Gastrocnemius medialis (tissue), 4 donors: ENCODE measurements at places on chromosomes 12 and 14. TPM values are rescaled to one million over a fixed set of nuclear protein-coding genes. Genes with fewer than 3 reads are reported as not detected.
A peak's percentile ranks its signal among the peaks of the same experiment; 100 is the strongest.

GRCh38 chr12:108700833-108701541 lies 30.3 kb downstream of the CORO1C start:
- H3K27ac ChIP-seq: peak overlapping the region; percentile 98
- DNase-seq: peak; percentile 75
- peaks cover 4% of the 10 kb centered on the region for H3K36me3 ChIP-seq
- no peaks in the 10 kb centered on the region for H3K27me3 ChIP-seq

DNA sequence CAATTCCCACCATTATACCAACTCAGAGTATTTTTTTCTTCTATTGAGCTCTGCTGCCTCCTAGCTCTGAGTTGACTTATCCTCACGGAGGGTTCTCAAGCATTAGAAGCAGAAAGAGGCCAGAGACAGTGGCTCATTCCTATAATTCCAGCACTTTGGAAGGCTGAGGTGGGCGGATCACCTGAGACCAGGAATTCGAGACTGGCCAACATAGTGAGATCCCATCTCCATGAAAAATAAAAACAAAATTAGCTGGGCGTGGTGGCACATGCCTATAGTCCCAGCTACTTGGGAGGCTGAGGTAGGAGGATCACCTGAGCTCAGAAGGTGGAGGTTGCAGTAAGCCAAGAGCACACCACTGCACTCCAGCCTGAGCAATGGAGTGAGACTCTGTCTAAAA lies 21.0 kb downstream of the HPD start:
- H3K4me1 ChIP-seq: peaks cover 12% of the 10 kb centered on the region
- no peak for DNase-seq
- H3K4me3 ChIP-seq: no peak overlapping the region
- H3K36me3 ChIP-seq: no peaks in the 10 kb centered on the region
- H3K27me3 ChIP-seq: no peaks in the 10 kb centered on the region

GRCh38 chr14:91243074-91243471 lies 1.4 kb downstream of the GPR68 start:
- H3K4me1 ChIP-seq: no peaks in the 10 kb centered on the region
- no peak overlapping the region for H3K27ac ChIP-seq
- H3K27me3 ChIP-seq: no peaks in the 10 kb centered on the region
- H3K4me3 ChIP-seq: no peak overlapping the region

DNA sequence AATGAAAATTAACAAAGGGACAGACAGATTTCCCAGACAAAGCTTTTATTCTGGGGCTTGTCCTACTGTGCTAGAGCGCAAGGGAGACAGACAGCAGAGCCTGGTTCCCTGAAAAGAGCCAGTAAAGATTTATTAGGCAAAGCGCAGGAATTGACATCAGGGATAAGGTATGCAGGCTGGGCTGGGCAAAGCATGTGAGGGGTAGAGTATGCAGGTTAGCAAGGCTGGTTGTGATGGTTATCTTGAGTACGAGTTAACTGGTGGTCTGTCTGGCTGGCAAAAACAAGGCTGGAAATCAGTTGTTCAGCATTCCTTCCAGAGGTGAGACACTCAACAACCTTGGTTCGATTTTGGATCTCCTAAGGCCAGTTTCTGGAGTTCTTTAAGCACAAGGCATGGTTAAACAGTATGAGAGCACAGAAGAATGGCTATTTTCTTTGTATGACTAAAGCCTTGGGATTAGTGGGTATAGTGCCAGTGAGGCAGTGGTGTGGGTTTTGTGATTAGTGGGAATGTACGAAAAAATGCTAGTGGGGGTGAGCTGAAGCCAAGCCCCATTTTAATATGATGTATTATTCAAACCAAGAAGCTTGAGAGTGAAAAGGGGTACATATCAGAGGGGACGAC lies 30.9 kb downstream of the BTBD7 start:
- H3K4me1 ChIP-seq: peaks cover 34% of the 10 kb centered on the region
- no peaks in the 10 kb centered on the region for H3K36me3 ChIP-seq
- no peak overlapping the region for H3K27ac ChIP-seq
- H3K4me3 ChIP-seq: no peak overlapping the region

- no peak for DNase-seq
- no peaks in the 10 kb centered on the region for H3K27me3 ChIP-seq
- no peaks in the 10 kb centered on the region for H3K36me3 ChIP-seq
- no peak overlapping the region for H3K4me3 ChIP-seq
Measured at GRCh38 chr14:31962920-31963319, 114.2 kb upstream of the ARHGAP5 start.

GRCh38 chr14:57609192-57610075 lies 115.8 kb upstream of the CCDC198 start:
- H3K27me3 ChIP-seq: no peaks in the 10 kb centered on the region
- H3K27ac ChIP-seq: no peak overlapping the region
- no peak for DNase-seq
- H3K4me1 ChIP-seq: no peaks in the 10 kb centered on the region
- no peaks in the 10 kb centered on the region for H3K36me3 ChIP-seq

GRCh38 chr12:121295746-121296617 lies 527 bp downstream of the CAMKK2 start:
- H3K4me3 ChIP-seq: peak overlapping the region; percentile 86
- H3K4me1 ChIP-seq: peaks cover 27% of the 10 kb centered on the region
- H3K27ac ChIP-seq: peak overlapping the region; percentile 84
- DNase-seq: no peak
- no peaks in the 10 kb centered on the region for H3K27me3 ChIP-seq
- no peaks in the 10 kb centered on the region for H3K36me3 ChIP-seq

DNA sequence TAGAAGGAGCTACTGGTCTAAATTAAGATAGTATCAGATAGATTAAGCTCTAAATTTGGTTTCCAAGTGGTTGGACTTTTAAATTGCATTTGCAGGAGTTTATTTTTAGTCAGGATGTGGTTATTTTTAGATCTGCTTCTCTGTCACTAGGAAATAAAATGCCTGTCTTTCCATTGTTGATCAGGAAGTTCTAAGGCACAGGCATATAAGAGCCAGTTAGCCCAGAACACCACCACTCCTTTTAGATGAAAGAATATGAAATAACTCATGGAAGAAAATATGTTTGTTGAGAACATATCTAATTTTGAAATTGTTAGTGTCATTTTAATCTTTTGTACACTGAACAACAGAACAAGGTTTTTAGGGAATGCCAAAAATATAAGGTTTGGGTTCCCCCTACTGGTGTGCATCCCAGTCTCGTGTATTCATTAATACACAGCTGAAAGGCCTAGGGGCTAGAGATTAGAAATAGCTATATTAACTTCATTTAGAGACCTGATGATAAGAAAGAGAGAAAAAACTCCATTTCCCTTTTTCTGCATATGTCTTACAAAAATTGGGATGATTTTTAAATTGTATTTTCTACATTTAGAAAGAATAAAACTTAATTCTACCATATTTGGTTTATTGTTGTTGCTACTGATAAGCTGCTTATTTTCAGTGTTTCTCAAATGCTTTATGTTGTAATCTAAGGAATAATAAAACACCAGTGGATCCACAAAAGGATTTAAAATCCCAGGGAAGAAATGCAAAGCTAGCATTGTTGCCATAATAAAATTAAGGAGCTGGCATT lies 67.2 kb downstream of the RIC8B start:
- peaks cover 12% of the 10 kb centered on the region for H3K36me3 ChIP-seq
- DNase-seq: peak; percentile 4
- peak overlapping the region; percentile 31 for H3K27ac ChIP-seq
- no peaks in the 10 kb centered on the region for H3K27me3 ChIP-seq
- H3K4me1 ChIP-seq: peaks cover 32% of the 10 kb centered on the region
- no peak overlapping the region for H3K4me3 ChIP-seq

GRCh38 chr12:56763753-56764657 lies 881 bp downstream of the HSD17B6 start:
- H3K4me1 ChIP-seq: no peaks in the 10 kb centered on the region
- no peak overlapping the region for H3K27ac ChIP-seq
- no peaks in the 10 kb centered on the region for H3K36me3 ChIP-seq

GRCh38 chr12:93078577-93078976 lies 149.5 kb upstream of the EEA1 start:
- DNase-seq: no peak
- no peaks in the 10 kb centered on the region for H3K36me3 ChIP-seq
- no peaks in the 10 kb centered on the region for H3K27me3 ChIP-seq
- H3K4me1 ChIP-seq: no peaks in the 10 kb centered on the region
- no peak overlapping the region for H3K4me3 ChIP-seq
- no peak overlapping the region for H3K27ac ChIP-seq

GRCh38 chr12:74286254-74286653 lies 251.4 kb upstream of the ATXN7L3B start:
- no peaks in the 10 kb centered on the region for H3K27me3 ChIP-seq
- DNase-seq: no peak
- H3K36me3 ChIP-seq: no peaks in the 10 kb centered on the region
- H3K4me1 ChIP-seq: no peaks in the 10 kb centered on the region
- no peak overlapping the region for H3K4me3 ChIP-seq

GRCh38 chr14:104230946-104231345 lies 92.6 kb downstream of the KIF26A start:
- H3K36me3 ChIP-seq: no peaks in the 10 kb centered on the region
- DNase-seq: no peak
- no peak overlapping the region for H3K27ac ChIP-seq
- H3K4me3 ChIP-seq: no peak overlapping the region

- peaks cover 43% of the 10 kb centered on the region for H3K4me1 ChIP-seq
- H3K4me3 ChIP-seq: peak overlapping the region; percentile 33
- peak overlapping the region; percentile 99 for H3K27ac ChIP-seq
- H3K36me3 ChIP-seq: no peaks in the 10 kb centered on the region
- no peak for DNase-seq
Measured at GRCh38 chr14:93987376-93987775, 9.7 kb upstream of the CCDC197 start.

- no peak overlapping the region for H3K27ac ChIP-seq
- peaks cover 21% of the 10 kb centered on the region for H3K27me3 ChIP-seq
- DNase-seq: no peak
- H3K4me3 ChIP-seq: no peak overlapping the region
- H3K36me3 ChIP-seq: no peaks in the 10 kb centered on the region
Measured at GRCh38 chr12:109554761-109555160, 18.5 kb downstream of the MMAB start.

GRCh38 chr14:102805371-102805891 lies 28.2 kb downstream of the TRAF3 start:
- no peaks in the 10 kb centered on the region for H3K27me3 ChIP-seq
- no peak overlapping the region for H3K4me3 ChIP-seq
- no peaks in the 10 kb centered on the region for H3K4me1 ChIP-seq

GRCh38 chr14:103686831-103687485 lies 28.3 kb downstream of the XRCC3 start:
- no peak overlapping the region for H3K27ac ChIP-seq

DNA sequence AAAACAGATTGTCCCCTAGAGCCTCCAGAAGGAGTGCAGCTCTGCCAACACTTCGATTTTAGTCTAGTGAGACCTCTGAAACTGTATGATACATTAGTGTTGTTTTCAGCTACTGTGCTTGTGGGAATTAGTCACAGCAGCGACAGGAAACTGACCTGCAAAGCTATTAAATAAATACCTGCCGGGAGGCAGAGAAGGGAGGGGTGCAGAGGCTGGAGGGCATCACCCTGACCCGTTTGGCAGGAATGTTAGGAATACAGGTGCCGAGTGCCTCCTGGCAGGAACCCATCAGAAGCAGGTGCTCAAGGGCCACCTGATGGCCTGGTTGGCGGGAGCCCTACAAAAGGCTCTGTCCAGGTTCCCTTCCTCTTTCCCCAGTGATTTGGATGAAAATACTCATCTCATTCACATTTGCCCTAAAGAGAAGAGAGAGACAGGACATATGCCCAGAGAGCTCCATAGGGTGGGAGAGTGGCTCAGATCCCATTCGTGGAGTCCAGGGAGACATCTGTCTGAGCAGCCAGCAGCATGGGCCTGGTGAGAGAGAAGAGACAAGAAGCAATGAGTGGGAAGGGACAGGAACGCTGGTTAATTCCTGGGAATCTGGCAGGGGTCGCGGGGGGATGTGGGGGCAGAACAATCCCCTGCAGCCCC lies 44.6 kb downstream of the C14orf132 start:
- H3K4me1 ChIP-seq: no peaks in the 10 kb centered on the region
- no peak for DNase-seq
- H3K27ac ChIP-seq: no peak overlapping the region
- H3K36me3 ChIP-seq: no peaks in the 10 kb centered on the region
- no peak overlapping the region for H3K4me3 ChIP-seq

GRCh38 chr12:1924996-1925683 lies 6.7 kb upstream of the CACNA2D4 start:
- no peaks in the 10 kb centered on the region for H3K36me3 ChIP-seq
- no peak overlapping the region for H3K27ac ChIP-seq
- no peak overlapping the region for H3K4me3 ChIP-seq
- peaks cover 16% of the 10 kb centered on the region for H3K4me1 ChIP-seq
- H3K27me3 ChIP-seq: no peaks in the 10 kb centered on the region

GRCh38 chr12:12806784-12807516 lies 6.2 kb upstream of the DDX47 start:
- H3K4me3 ChIP-seq: no peak overlapping the region
- no peaks in the 10 kb centered on the region for H3K27me3 ChIP-seq
- peak overlapping the region; percentile 73 for H3K27ac ChIP-seq
- H3K36me3 ChIP-seq: no peaks in the 10 kb centered on the region
- no peak for DNase-seq
- peaks cover 17% of the 10 kb centered on the region for H3K4me1 ChIP-seq

- peak overlapping the region; percentile 98 for H3K4me3 ChIP-seq
- DNase-seq: no peak
- no peaks in the 10 kb centered on the region for H3K27me3 ChIP-seq
- H3K4me1 ChIP-seq: peaks cover 5% of the 10 kb centered on the region
- H3K27ac ChIP-seq: peak overlapping the region; percentile 100
Measured at GRCh38 chr12:8027856-8028255, 4.7 kb upstream of the FOXJ2 start.

- H3K4me3 ChIP-seq: peak overlapping the region; percentile 94
- H3K36me3 ChIP-seq: no peaks in the 10 kb centered on the region
- peak overlapping the region; percentile 95 for H3K27ac ChIP-seq
- peak; percentile 19 for DNase-seq
- H3K4me1 ChIP-seq: peaks cover 29% of the 10 kb centered on the region
- no peaks in the 10 kb centered on the region for H3K27me3 ChIP-seq
Measured at GRCh38 chr14:93114713-93115068, 1.0 kb downstream of the ITPK1 start.

DNA sequence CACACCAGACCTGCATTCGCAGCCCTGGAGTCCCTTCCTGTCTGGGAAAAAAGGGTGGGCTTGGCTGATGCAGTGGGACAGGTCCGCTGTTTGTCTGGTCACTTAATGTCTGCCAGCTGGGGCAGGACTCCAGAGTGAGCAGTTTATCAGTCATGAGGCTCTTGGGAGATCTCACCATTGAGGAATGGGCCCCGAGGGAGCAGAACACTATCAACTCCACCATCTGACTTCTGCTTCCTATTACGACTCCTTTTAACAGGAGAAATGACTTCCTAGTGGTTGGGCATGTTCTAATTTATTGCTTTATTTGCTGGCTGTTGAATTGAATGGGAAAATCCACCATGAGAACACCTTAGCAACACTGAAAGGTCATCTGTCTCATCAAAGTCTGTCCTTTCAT lies 182.5 kb upstream of the RASSF8 start:
- no peaks in the 10 kb centered on the region for H3K27me3 ChIP-seq
- no peak overlapping the region for H3K27ac ChIP-seq
- no peak overlapping the region for H3K4me3 ChIP-seq
- no peaks in the 10 kb centered on the region for H3K36me3 ChIP-seq
- no peak for DNase-seq

Gene KLHL33
- total RNA-seq: 2.4 TPM

Gene CRY1
- 12.2 TPM for total RNA-seq

Gene ZC2HC1C
- 13.1 TPM for total RNA-seq

Gene PTPRR
- not detected for total RNA-seq

Gene SLC5A8
- total RNA-seq: not detected

Gene SERPINA10
- total RNA-seq: 0.42 TPM

Gene OTUB2
- total RNA-seq: not detected

Gene SRRM4
- total RNA-seq: 0.05 TPM

Gene PRORP
- 18.7 TPM for total RNA-seq

Gene GPX2
- 0.49 TPM for total RNA-seq

Gene KRT75
- total RNA-seq: not detected
